Fibroblast of mammary gland (primary cell): ENCODE measurements at places on chromosomes 6 and 20.

- DNase-seq, result no peak
These were observed 9.3 kb upstream of the CALHM6 start for GRCh38 chr6:116451916-116452315.

GRCh38 chr20:21339499-21339898 is 36.4 kb downstream of the XRN2 start:
- DNase-seq, result peak; percentile 24

GRCh38 chr20:24766826-24767622 is 182.0 kb upstream of the CST7 start:
- no peak for DNase-seq

DNA sequence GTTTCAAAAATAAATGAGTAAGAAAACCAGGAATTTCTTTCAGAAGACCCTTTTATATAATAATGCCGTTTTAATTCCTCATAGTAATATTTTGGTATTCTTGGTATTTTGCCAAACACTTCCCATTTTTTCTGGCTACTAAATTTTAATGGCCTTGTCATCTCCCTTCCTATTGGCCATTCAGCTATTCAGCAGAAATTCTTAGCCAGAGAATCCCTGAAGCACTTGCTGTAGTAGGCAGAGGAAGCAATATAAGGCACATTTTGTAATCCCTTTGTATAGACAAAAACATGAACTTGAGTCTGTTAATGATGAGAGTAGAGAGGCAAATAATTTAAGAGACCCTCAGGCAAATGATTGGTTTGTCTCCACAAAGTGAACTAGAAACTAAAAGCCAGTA is 118.4 kb upstream of the LAMP5 start:
- DNase-seq, result no peak

GRCh38 chr6:149118737-149119653 is 198.5 kb upstream of the TAB2 start:
- no peak for DNase-seq

- DNase-seq, result no peak
These were observed 1.8 kb upstream of the RNF24 start for GRCh38 chr20:4017051-4017712.

DNA sequence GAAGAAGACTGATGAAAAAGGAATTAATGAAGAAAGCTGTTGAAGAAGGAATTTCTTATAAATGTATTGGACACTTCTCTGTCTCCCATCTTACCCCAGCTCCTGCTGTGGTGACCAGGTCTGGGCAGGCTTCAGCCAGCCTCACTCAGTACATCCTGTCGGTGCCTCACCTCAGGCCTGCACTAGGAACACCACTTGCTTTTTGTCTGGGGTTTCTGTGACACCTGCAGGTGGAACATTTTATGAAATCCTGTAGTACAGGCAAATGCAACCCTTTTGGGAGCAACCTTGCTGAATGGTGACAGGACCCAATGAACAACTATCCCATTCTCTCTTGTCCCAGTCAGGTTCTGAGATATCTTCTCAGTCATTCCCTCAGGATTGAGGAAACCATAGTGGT is 129.7 kb downstream of the PRDM13 start:
- no peak for DNase-seq

GRCh38 chr6:170280689-170281045 is 10.2 kb downstream of the DLL1 start:
- DNase-seq, result no peak

- peak; percentile 31 for DNase-seq
These were observed 41.3 kb upstream of the HFE start for GRCh38 chr6:26045928-26046368.

DNA sequence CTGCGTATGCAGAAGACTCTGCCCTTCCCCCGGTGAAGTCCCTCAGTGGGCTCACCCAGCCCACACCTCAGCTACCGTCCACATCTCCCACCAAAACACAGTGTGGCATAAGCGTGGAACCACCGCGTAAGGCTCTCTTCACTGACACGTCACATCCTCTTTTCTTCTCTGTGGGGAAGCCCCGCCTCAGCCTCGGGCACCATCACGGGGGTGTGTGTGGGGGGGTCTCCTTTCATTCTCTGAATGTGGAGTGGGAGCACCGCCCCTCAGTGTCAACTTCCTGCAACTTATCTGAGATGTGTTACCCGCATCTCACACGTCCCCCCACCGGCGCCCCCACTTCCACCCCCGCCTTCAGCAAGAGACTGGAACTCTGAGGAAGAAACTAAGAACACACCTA is 388.4 kb upstream of the JARID2 start:
- DNase-seq, result no peak

DNA sequence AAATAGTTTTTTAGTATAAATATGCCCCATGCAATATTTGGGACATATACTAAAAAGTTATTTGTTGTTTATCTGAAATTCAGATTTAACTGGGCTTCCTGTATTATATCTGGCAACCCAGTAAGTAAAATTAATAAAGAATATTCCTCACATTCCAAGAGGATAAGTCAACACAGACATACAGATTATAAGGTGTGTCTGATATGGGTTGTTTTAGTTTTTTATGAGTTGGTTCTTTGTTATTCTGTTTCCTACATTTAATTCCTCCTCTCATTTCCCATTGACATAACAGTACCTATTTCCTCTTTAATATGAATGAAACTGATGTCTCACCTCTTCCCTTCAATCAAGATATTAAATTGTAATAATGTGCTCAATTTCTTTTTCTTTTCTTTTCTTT is 1.7 kb upstream of the PLA2G7 start:
- no peak for DNase-seq
